ENCODE measurements at places on chromosomes 5 and 9. TPM values are rescaled to one million over a fixed set of nuclear protein-coding genes. Genes with fewer than 3 reads are reported as not detected.

ADAMTS13 gene
- 6.0 TPM for total RNA-seq

DNA sequence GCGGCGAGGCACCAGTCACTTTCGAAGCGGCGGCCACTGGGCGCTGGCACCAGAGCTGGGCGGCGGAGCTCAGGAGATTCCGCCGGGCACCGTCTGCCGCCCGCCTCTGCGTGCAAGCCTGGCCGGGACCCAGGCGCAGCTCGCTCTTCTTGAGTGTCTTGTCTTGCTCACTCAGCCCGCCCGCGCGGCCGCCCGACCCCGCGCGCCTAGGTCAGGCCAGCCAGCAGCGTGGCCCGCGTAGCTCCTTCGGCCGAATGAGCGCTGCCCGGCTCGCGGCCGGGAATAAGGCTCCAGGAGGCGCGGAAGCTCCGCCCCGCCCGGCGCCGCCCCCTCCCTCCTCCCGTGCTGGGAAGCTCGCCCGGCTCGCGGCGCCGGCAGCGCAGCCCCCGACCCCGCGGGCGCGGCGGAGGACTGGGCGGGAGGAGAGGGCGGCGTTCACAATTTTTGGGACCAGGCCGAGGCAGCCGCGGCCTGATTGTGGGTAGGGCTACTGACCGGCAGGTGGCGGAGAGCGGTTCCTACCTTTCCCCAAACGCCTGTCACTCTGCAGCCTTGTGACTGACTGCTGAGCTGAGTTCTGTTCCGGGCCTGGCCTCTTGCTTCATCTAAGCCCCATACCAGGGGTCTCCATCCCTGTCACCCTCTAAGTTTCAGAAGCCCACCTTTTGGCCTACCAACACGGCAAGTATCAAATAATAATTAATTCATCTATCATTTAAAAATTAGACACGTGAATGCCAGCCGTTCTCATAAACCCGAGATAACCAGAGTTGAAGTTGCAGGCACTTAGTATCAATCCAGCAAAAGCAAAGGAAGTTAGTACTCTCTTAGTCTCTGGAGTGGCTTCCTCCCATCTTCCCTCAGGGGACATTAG is at the start of gene HBEGF:
HBEGF (minus strand) TSS at position 256 of the 874 bp plus-strand sequence. CDS start 275 bp downstream, outside the sequence.
- H3K36me3 ChIP-seq, result no peaks in the 10 kb centered on the region
- DNase-seq, result peak; percentile 66
- H3K4me1 ChIP-seq, result peaks cover 18% of the 10 kb centered on the region

DNA sequence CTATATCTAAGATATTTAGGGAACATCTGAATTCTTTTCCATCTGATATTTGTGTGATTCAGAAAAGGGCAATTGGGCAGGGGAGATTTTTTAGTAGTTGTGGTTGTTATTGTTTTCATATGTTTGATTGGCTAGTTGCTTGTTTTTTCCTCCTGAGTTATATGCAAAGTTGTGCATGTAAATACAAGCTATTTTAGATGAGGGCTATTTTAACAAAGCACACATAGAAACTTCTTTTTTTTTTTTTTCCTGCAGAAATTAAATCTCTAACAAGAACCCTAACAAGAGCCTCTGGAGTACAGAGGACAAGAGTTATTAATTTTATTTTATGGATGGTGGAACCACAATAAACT is 559.1 kb downstream of the CETN3 start:
- no peaks in the 10 kb centered on the region for H3K27me3 ChIP-seq
- DNase-seq, result no peak
- no peak overlapping the region for H3K27ac ChIP-seq
- H3K36me3 ChIP-seq, result no peaks in the 10 kb centered on the region

DNA sequence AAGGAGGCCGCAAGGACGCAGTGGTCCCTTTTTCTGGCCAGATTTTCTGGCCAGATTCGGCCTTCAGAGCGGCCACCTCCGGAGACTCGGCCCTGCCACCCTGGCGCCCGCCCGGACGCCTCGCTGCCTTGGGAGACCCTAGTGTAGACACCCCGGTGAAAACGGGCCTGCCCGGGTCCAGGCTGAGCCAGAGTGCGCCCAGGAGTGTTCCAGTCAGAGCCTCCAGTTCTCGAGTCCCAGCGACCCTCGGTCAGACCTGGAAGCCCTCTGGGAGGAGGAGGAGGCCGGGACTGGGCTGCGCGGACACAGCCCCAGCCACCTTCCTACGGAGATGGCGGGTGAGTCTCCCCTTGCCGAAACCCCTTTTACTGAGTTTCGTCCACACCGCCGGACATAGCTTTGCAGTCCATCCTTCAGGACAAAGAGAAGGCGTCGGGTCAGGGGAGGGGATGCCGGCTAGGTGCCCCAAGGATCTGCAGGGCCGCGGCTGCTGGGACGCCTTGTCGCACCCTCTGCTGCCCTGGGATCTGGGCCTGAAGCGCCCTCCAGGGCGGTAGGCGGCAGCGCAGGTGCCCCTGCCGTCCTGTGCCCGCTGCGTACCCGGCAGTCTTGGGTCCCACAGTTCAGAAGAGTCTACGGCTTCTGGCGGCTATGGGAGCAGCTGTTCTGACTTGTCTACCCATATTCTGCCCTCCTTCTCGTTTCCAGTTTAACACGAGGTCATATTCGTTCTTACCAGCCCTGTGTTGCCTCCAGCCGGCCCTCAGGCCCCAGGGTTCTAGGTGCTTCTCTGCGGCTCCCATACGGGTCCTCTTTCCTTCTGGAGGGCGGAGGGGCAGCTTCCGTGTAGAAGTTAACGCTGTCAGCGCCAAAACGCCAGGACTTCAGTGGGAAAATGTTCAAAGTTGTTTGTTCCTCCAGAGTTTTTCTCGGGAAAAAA is 1771.7 kb upstream of the CDH9 start:
- DNase-seq, result no peak
- no peaks in the 10 kb centered on the region for H3K4me1 ChIP-seq
- no peak overlapping the region for H3K4me3 ChIP-seq

DNA sequence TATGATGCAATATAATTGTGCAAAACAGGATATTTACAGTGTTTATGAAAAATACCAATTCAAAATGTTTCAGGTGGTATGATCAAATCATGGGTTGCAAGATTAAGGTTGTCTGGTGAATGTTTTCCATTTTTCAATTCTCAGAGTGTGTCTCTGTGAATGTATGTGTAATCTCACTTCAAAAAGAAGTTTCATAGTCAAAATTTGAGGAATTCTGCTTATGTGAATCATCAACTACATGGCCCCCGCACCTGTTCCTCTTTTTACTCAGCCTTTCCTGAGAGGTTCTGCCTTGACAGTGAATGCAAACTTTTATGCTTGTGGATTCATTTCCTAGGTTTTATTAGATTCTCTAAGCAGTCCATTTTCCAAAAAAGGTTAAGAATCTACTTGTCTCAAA is 32.1 kb downstream of the KCTD16 start:
- peaks cover 38% of the 10 kb centered on the region for H3K27me3 ChIP-seq
- no peak overlapping the region for H3K4me3 ChIP-seq
- H3K36me3 ChIP-seq, result no peaks in the 10 kb centered on the region
- H3K27ac ChIP-seq, result no peak overlapping the region

PAIP1 gene
- total RNA-seq, result 112 TPM

DNA sequence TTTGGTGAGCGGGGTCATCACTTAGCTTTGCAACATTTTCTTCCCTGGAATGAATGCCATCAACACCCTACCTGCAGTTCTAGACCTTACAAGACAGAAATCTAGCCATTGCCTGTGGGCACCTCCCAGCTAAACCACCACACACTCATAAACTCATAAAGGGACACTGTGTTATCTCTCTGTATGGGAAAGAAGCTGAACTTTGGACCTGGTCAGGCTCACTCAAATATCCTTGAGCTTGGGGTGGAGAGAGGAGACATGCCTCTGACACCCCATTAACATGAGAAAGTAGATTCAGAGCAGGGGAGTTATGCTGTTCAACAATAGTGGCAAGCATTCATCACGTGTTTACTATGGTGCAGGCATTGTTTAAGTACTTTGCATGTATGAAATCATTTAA is 205.6 kb downstream of the ZNF462 start:
- no peak overlapping the region for H3K4me3 ChIP-seq
- DNase-seq, result no peak
- no peaks in the 10 kb centered on the region for H3K36me3 ChIP-seq
- H3K4me1 ChIP-seq, result peaks cover 7% of the 10 kb centered on the region

GRCh38 chr5:74816875-74817274 is 49.3 kb downstream of the FAM169A start:
- H3K4me1 ChIP-seq, result peaks cover 12% of the 10 kb centered on the region
- no peaks in the 10 kb centered on the region for H3K27me3 ChIP-seq

C5orf52 gene
- total RNA-seq, result not detected

IL3 gene
- total RNA-seq, result not detected

SHISAL2B gene
- total RNA-seq, result 0.55 TPM

DNA sequence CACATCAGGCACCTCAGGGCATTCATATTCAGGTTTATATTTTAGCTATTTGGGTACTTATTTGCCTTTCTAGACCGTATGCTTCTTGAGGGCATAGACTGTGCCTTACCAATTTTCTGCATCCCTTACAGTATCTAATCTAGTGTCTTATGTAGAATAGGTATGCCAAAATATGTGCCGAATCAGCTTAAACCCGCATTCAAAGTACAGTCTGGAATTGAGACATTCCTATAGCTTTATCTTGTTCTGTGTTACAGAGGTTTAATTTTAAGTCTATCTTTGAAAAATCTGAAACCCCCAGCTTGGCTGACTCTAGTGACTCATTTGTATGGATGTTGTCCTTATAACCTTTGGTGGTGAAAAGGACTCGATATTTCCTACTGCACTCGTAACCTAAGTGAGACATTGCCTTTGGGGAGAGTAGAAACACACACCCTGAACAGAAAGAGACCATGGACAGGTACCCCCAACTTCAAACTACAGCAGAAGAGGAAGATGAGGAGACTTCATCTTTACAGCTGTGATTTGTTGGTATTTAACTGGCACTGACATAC is 27.0 kb upstream of the TMOD1 start:
- no peak overlapping the region for H3K27ac ChIP-seq
- peaks cover 24% of the 10 kb centered on the region for H3K27me3 ChIP-seq
- no peaks in the 10 kb centered on the region for H3K36me3 ChIP-seq
- no peaks in the 10 kb centered on the region for H3K4me1 ChIP-seq
- no peak for DNase-seq

- H3K4me3 ChIP-seq, result no peak overlapping the region
- no peak overlapping the region for H3K27ac ChIP-seq
- no peak for DNase-seq
- peaks cover 11% of the 10 kb centered on the region for H3K4me1 ChIP-seq
- no peaks in the 10 kb centered on the region for H3K36me3 ChIP-seq
Observed at GRCh38 chr5:5144441-5144840, 4.3 kb downstream of the ADAMTS16 start.

GZMA gene
- not detected for total RNA-seq

ANKRD55 gene
- 0.16 TPM for total RNA-seq

DMRT2 gene
- 0.55 TPM for total RNA-seq

MBLAC2 gene
- 7.3 TPM for total RNA-seq

- peaks cover 16% of the 10 kb centered on the region for H3K4me1 ChIP-seq
- H3K4me3 ChIP-seq, result no peak overlapping the region
- no peak overlapping the region for H3K27ac ChIP-seq
- no peaks in the 10 kb centered on the region for H3K36me3 ChIP-seq
- no peak for DNase-seq
Observed at GRCh38 chr9:127179633-127180441, 57.4 kb upstream of the ANGPTL2 start.

BTNL3 gene
- not detected for total RNA-seq

PDGFRB gene
- 15.3 TPM for total RNA-seq

DNA sequence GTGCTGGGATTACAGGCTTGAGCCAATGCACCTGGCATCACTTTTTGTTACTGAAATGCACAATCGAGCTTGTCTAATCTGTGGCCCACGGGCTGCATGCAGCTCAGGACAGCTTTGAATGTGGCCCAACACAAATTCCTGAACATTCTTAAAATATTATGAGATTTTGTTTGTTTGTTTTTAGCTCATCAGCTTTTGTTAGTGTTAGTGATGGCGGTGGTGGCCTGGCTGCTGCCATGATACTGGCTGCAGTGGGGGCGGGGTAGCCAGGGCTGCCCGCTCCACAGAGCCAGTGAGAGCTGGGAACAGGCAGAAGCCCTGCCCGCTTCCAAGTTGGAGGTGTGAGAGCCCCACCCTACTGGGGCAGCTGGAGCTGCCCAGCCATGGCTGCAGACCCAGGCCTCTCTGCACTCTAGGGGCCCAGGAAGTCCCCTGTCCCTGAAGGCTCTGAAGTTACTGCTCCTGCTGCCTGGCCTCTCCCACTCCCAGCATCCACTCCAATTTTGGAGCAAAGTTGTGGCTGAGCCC is 76.6 kb upstream of the SHB start:
- DNase-seq, result no peak
- H3K36me3 ChIP-seq, result no peaks in the 10 kb centered on the region
- peaks cover 49% of the 10 kb centered on the region for H3K27me3 ChIP-seq
- H3K4me3 ChIP-seq, result no peak overlapping the region
- no peak overlapping the region for H3K27ac ChIP-seq

GPR150 gene
- total RNA-seq, result not detected

DNA sequence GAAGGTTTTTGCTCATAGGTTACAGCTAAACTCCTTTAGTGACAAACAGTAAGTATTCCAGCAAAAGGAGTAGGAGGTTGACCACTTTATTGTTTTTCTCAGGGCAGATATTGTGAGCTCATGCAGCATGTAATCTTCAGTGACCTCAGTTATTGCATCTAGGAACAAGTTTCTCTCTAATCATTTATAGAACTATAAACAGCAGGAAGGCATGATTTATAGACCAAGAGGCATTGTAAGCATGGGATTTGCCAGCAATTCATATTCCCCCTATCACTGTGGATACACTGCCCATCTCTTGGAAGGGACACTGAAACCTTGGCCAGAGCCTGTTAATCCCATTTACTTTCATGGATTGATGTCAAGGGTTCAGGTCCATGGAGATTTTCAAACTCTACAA is 15.4 kb upstream of the FAM170A start:
- no peak overlapping the region for H3K4me3 ChIP-seq
- no peaks in the 10 kb centered on the region for H3K27me3 ChIP-seq
- DNase-seq, result no peak
- no peaks in the 10 kb centered on the region for H3K36me3 ChIP-seq
- H3K4me1 ChIP-seq, result no peaks in the 10 kb centered on the region
